ENCODE measurements at places on chromosomes 4 and X.

DNA sequence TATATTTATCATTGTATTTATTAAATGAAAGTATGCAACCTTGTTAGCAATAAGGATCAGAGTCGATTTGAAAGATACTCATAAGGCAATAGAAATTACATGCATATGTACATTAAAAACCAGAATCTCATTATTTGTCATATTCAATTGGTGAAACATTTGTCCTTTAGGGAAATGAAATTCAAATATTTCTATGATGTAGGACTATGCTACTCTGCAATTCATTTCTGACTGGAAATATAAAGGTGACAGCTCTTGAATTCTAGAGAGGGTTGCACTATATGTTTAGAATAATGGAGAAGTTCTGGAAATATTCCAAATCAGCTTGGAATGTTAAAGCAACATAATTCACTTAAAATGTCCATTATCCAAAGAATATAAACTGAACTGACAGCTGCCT lies 1519.8 kb downstream of the ARAP2 start:
- DNase-seq = no peak

- DNase-seq = peak; percentile 51
Observed at GRCh38 chr4:30719454-30720020, 632 bp upstream of the PCDH7 start.

DNA sequence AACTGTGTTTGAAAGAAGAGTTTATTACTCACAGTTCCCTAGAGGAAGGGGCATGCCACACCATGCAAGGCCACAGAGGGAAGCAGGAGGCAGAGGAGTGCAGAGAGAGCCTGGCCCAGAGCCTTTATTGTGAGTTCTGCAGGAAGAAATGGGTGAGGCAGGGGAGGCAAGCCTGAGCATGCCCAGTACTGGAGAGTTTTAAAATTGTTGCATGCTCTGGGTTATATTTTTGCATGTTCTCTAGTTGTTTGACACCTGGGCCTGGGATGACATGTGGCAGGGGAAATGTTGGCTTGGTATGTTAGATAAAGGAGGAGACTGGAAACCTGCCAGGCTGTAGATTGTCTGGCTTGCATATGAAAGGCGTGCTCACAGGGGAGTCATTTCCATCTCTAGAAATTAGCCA lies 19.7 kb upstream of the CRMP1 start:
- DNase-seq = no peak

DNA sequence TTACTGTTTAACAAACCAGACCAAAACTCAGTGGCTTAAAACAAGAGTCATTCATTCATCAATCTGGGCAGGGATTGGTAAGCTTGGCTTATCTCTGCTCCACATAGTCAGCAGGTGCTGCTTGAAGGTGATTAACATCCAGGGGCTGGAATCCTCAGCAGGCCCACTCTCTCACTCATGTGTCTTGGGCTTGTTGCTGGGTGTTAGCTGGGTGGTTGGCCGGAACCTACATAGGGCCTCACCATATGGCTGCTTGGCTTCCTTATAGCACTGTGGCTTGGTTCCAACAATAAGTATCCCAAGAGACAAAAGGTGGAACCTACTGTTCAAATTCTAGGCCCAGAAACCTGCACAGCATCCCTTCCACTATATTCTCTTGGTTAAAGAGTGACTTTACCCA lies 125.0 kb downstream of the RASGEF1B start:
- DNase-seq = no peak

DNA sequence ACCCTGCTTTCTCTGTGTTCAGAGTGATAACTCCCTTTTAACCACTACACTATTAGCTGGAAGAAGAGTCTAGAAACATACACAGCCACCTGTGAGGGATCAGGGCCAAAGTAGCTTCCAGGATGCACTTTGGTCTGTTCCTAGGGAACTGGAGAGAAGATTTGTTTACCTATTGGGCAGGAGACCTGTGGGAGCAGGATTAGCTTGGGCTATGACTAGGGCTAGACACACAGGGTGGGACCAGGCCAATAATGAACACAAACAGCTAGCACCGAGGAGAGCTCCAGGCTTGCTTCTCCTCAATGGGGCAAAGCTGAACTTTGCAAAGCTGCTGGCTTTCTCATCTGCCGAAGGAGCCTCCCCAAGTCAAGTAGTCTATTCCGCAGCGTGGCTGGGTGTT lies 24.4 kb upstream of the MAP7D3 start:
- DNase-seq = no peak

DNA sequence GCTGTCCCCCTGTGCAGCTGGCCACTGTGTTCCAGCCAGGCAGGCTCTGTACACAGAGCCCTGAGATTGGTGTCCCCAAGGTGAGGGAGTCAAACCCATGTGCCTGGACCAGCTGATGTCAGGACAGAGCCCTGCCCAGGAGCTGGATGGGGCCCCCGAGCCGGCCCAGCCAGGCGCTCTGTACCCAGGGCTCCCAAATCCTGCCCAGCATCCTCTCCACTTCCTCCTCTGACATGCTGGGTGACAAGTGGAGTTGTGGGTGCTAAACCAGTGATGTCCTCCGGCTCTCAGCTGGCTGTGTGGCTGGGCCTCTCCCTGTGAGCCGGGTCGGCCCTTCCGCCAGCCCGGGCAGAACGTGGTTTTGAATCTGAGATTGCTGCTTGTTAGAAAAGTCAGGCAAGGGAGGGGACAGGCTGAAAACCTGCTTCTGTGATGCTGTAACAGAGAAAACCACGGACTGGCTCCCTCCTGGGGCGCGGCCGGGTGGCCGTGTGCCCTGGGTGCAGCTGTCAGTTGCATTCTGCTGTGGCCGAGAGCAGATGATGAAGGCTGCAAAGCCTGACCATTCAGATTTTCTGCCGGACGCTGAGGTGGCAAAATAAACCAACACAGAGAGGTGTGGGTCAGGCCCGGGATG lies 7.9 kb upstream of the CPLX1 start:
- DNase-seq = no peak

DNA sequence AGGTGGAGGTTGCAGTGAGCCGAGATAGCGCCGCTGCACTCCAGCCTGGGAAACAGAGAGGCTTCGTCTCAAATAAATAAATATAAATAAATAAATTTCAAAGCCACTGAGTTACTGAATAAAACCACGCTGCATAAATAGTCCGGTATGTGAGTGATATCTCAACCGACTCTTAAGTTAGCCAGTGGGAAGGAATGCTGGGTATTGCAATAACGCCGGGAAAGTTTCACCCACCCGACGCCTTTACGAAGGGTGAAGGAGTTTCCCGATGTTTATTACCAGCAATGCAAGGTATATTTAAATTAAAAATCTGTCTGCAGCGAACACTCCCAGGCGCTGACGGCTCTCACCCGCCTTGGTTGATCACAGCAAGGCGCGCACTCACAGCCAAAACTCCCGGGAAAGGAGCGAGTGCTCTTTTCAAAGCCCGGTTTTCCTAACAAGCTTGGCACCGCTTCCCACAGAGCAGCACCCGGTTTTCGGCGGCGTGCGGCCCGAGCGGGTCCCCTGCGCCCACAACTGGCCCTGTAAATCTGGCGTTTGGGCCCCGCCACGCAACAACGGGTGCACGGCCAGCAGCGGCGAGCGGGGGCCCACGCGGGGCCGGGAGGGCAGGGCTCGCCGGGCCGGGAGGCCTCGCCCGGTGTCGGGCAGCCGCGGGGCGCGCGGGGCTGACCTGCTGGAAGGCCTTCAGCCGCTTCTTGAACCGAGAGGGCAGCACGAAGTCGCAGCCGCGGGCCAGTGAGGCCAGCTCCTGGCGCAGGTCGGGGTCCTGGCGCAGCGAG lies 13.7 kb downstream of the PPP2R3B start:
- DNase-seq = no peak

DNA sequence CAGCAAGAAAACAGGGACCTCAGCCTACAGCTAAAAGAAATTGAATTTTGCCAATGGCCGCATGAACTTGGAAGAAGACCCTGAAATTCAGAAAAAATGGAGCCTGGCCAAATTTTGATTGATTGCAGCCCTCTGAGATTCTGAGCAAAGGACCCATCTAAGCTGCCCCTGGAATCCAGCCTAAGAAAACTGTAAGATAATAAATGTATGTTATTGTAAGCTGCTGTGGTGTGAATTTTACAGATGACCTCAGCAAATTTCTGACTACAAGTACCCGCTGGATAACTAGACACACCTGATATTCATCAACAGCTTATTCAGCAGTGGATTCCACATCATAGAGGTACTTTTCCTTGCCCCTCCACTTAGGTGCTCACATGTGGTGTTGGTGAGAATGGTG lies 119.5 kb upstream of the EPHA5 start:
- no peak for DNase-seq

- no peak for DNase-seq
Observed at GRCh38 chr4:93633721-93634120, 194.8 kb upstream of the ATOH1 start.

DNA sequence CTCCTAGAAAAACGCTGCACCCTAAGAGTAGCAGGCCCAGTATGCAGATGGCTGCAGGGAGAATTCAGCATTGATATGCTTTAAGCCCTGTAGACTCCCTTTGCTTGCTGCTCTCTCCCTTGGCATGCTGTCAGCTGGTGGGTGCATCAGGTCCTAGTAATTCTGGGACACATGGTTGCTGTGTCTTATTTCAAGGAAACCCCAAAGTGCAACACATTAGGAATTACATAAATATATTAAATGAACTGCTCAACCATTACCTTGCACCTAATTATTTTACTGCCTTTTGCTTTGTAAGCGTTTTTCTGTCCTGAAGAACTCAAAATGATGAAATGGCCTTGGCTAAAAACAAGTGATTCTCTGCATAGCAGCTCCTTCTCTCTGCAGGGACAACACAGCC lies 516.3 kb downstream of the ZIC3 start:
- DNase-seq = no peak

DNA sequence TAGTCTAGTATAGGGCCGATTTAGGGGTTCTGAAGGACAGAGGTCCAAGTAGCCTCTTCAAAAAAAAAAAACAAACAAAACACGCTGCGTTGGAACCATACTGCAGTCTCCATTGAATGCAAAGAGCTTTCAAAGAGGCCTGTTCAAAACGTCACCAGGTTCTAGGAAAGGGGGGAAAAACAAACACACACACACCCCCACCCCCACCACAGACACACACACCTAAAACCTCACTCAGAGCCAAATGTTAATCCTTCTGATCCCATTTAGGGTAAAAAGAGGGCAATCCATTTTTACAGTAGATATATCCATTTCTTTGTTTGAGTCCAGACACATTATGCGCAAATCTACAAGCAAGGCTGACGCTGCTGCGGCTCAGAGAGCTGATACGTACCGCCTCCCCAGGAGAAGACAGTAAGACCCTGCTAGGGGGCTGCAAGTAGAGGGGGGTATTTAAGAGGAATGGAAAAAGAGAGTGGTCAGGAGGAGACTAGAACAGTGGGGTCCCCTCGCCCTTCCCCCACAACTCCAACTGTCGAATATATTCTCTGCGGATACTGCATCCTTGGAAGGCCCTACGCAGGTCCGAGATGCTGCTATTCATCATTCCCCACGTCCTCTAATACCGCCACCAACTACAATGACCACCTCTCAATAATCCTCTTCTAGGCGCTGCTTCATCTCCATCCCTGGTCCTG lies 1.3 kb downstream of the NKRF start:
- DNase-seq = no peak

- DNase-seq = no peak
Observed at GRCh38 chr4:147090486-147090885, 144.8 kb upstream of the TTC29 start.

GRCh38 chrX:154371789-154372300 lies 2.6 kb downstream of the FLNA start:
- no peak for DNase-seq

- no peak for DNase-seq
Observed at GRCh38 chr4:110124711-110125110, 73.7 kb downstream of the ELOVL6 start.

DNA sequence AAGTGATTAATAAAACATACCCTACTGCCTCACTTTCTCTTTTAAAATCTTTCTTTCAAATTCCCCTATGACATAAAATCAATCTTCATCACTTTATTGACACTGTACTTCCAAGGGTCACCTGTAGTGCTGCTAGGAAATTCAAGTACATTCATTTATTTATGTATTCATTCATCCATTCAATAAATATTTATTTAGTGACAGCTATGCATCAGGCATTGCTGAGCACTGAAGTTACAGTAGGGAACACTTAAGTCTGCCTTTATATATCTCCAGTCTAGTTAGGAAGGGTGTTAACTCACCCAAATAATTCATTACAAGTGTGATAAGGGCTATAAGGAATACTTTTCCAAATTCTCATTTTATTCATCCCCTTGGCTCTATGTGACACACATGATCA lies 2.3 kb downstream of the SYTL5 start:
- no peak for DNase-seq

GRCh38 chrX:107450823-107451509 lies 1.5 kb downstream of the FRMPD3 start:
- no peak for DNase-seq

DNA sequence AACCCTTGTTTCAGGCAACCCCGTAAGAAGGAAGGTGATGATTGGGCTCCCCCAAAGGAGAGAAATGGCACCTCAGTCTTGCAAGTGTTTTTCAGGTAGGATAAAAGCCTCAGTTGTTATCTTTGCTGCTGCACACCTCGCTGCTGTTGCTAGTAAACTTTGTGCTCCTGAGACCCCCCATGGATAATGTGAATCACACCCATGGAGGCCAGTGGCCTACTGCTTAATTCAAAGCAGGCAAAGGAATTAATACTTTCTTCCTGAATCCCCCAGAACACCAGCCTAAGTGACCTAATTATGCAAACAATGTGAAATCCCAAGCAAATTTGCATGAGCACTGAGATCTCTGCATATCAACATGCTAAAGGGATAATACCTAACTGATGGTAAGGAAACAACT lies 337.5 kb downstream of the GRIA2 start:
- DNase-seq = no peak

DNA sequence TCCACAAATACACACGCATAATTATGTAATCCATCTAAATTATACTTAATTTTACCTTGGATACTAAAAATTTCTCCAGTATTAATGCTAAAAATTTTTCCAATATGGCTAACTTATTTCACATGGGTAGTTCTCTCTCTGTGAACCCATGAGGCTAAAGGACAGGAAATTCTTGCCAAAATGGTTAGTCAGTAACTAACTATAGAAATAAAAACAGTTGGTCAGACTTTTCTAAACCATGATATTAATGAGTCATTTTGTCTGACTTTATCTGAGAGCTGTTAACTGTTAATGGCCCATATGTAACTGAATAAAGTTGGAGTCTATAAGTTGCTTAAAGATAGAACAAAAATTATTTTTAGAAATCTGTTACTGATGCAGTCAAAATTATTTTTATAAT lies 549.4 kb downstream of the TLL1 start:
- no peak for DNase-seq

- peak; percentile 6 for DNase-seq
Observed at GRCh38 chr4:3660086-3660927, 105.9 kb upstream of the ADRA2C start.

DNA sequence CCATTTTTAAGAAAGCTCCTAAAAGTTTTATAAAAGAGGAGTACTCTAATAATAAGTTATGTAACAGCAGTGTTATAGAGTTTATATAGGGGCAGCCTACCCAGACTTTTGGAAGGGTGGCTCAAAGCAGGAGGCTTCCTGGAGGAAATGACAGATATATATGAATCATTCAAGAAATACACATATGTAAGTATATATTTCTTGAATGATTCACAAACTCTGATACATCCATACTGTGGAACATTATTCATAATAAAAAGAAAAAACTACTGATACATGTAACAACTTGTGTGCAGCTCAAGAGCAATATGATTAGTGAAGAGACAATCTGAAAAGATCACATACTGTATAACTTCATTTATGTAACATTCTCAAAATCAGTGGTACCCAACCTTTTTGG lies 166.2 kb downstream of the WDFY3 start:
- DNase-seq = no peak

All from substantia nigra (tissue), 51 donors.